ENCODE measurements at places on chromosomes 4 and X.

- no peak for DNase-seq
Observed at GRCh38 chr4:93178279-93178678, 650.3 kb upstream of the ATOH1 start.

DNA sequence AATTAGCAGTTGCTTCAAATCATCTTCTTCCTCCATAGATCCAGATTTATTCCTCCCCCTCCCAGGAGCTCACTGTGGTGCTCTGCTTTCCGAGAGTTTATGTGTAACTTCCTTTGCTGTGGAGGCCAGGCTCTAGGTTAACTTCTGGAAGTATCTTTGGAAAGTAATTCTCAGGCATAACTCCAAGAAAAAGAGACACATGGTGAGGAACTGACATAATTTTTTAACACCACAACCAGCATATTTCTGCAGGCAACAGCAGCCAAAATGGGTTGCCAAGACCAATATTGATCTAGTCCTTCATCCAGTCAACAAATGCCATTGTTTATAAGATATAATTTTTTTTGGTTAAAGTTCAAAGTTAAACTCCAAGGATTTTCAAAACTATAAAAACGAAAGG, 114.5 kb upstream of the RBPJ start:
- no peak for DNase-seq

- DNase-seq = no peak
Observed at GRCh38 chr4:100738196-100739165, 220.7 kb upstream of the EMCN start.

DNA sequence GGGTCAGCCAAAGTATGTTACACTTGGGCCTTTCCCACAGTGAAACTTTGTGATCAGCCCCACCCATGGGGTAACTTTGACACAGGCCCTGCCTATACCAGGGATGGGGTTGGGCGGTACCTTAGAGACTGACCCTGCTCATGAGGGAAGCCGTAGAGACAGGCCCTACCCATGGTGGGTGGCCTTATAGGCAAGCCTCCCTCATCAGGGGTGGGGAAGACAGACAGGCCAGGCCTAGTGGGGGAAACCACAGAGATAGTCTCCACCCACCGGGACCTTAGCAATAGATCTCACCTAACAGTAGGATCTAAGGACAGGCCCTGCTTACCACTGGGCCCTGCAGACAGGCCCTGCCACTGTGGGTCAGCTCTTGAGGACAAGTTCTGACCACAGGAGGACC, 6.8 kb downstream of the PLP2 start:
- DNase-seq = no peak

- no peak for DNase-seq
Observed at GRCh38 chrX:46311581-46312120, 233.6 kb downstream of the ZNF674 start.

DNA sequence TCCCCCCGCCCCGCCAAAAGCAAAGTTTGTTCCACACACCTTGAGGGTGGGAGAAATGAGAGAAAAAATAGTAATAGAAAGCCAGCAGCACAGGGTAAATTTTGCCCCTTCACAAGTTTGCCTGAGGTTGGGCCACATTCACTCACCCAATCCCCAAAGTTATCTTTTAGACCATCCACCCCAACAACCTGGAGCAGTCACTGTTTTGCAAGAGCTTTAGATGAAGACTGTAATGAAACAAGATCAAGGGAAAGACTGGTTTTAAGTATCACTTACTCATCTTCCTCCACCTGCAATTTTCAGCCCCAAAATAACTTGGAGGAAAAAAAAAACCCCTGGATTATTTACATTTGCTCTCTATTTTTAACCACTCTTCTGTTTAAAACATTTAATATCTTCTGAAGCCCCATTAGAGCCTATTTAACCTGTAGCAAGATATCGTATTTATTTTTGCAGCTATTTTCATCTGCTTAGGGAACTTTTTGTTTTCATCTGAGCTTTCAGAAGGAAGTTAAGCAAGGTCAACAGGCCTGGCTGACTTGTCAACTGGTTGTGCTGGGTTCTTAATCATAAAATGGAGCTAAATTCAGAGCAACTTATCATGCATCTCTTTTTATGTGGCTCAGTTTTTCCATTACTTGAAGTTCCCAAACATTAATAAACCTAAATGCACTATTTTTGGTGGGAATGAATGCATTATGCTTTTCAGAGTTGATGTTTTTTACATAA, 24.6 kb upstream of the TBL1X start:
- DNase-seq = no peak

- no peak for DNase-seq
Observed at GRCh38 chr4:41227902-41228301, 13.6 kb upstream of the APBB2 start.

- no peak for DNase-seq
Observed at GRCh38 chr4:116877069-116877468, 208.3 kb downstream of the TRAM1L1 start.

- DNase-seq = peak; percentile 89
Observed at GRCh38 chrX:37349221-37350033, at the start of gene PRRG1. Gene PRRG1 (plus strand): TSS chrX:37349364. CDS start chrX:37406250, 56,886 bp downstream.

DNA sequence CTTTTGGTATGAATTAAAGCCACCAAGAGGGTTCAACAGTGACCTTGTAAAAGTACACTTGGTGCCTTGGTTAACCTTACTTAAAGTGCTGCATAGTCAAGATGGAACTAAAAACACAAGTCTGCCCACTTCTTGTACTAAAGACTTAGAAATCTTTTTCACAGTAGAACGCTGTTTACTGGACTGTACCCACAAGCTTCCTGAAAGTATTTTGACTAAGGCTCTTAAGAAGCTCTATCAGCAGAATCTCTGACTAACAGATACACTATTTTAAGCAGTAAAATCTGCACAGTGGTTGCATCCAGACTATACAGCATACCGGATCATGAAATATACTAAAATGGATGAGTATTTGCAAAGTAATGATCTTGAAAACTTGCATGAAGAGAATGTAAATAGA, 7.2 kb downstream of the RAB28 start:
- DNase-seq = no peak

GRCh38 chrX:48971249-48972219, at the start of gene KCND1:
Gene KCND1 (minus strand): TSS chrX:48971844. CDS start chrX:48970271, 1,573 bp downstream.
- peak; percentile 52 for DNase-seq

- DNase-seq = no peak
Observed at GRCh38 chrX:49041744-49042580, 1.2 kb downstream of the TFE3 start.

DNA sequence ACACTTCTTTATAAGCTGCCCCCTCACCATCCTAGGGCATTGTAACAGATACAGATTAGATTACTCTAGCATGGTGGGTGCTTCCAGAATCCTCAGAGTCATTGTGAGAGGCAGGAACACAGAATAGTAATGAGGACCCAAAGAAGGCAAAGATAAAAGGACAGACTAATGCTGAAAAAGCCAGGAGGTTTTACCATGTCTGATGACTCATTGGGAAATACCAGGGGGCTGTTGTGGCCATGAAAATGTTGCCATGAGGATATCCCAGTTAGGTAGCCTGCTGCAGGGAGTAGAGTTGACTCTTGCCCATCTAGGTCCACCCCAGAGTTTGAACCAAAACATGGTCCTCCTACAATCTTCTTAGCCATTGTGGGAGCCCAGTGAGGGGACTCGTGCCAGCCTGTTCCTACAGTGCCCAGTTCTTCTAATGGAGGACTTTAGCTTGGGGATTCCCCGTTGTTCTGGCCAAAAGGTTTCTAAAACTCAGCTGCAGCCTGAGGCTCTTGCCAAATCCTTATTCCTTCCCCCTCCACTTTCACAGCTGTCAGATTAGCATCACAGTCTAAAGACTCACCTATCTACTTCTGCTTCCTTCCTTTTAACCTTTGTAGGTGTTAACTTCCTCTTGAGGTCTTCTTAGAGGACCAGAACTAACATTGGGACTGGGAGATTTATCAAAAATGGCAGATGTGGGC, 586.0 kb upstream of the AADAT start:
- no peak for DNase-seq

GRCh38 chrX:131199091-131199490, 90.0 kb downstream of the IGSF1 start:
- no peak for DNase-seq

GRCh38 chrX:40097141-40097503, 636 bp downstream of the BCOR start:
- no peak for DNase-seq

- DNase-seq = no peak
Observed at GRCh38 chr4:145618210-145618931, 814 bp upstream of the MMAA start.

- no peak for DNase-seq
Observed at GRCh38 chr4:59369229-59369628, 1830.9 kb upstream of the ADGRL3 start.

DNA sequence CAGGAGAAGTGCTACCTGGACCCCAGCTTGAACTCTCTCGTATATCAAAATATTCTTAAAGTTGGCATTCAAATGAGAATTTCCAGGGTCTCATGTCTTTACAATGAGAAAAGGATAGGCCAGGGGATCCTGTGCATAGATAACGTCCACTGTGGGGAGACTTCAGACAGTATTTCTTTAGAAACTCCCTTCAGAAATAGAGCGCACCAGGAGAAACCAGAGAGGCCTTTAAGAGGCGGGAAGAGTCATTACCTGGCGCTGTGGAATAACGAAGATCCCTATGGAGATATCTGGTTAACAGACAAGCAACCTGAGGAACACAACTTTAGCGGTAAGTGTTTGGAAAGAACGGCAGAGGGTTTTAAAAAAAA, 600 bp downstream of the RADX start:
- no peak for DNase-seq

- no peak for DNase-seq
Observed at GRCh38 chrX:119453202-119453601, 15.0 kb upstream of the SLC25A5 start.

- no peak for DNase-seq
Observed at GRCh38 chr4:69759189-69759604, 1.2 kb downstream of the SULT1B1 start.

DNA sequence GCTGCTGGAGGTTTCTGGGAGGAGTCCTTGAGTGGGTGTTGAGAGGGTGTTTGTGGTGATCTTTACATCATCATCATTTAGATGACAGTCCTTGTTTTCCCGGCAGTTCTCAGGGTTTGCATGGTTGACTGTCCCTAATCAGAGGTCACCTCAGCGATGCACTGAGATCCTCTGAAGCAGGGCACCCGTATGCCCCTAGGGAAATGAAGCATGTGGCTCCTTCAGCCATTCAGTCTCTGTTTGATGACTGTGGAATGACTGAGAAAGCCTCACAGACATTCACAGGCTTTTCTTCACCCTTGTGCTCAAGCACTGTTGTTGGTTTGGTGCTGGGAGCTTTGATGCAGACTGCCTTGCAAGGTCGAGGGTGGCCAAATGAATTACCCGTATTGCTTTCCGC, 474.7 kb downstream of the SPRY1 start:
- DNase-seq = no peak

GRCh38 chr4:93084599-93085305, 743.8 kb upstream of the ATOH1 start:
- DNase-seq = no peak

DNA sequence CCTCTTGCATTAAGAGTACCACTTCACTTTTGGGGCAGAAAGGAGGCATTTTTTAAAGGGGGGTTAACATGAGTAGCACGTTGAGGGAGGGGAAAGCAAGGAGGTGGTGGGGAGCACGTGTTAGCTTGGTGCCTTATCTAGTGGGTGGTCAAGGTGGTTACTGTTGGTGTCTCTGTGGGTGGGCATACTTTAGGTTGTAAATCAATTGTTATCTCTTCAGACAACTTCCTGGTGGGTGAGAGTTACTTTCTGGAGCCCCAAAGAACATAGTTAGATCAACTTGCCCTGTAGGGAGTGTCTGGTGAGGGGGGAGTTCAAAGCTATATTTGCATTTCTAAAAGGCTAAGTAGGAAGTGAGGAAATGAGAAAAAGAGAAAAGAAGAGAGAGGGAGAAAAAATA, 297.7 kb upstream of the CLNK start:
- no peak for DNase-seq

All from ecto neural progenitor cell (in vitro differentiated cells).